Fibroblast of skin of abdomen (primary cell): ENCODE measurements at places on chromosomes 16 and 17.

DNA sequence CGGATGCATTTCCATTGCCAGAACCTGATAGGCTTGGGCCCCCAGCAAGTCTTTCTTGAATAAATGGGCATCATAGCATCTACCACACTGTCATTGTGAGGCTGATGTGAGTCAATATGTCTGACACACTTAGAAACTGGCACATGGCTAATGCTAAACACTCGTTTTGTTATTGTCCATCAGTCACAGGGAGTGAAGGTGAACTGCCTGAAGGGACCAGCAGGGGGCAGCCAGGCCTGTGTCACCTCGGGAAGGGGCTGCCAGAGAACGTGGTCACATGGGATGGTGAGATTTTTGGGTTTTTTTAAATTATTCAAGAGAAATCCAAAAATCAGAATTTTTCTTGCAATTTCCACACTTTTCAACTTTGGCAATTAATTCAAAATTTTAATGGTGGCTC is 831 bp upstream of the RCVRN start:
- no peak for DNase-seq

DNA sequence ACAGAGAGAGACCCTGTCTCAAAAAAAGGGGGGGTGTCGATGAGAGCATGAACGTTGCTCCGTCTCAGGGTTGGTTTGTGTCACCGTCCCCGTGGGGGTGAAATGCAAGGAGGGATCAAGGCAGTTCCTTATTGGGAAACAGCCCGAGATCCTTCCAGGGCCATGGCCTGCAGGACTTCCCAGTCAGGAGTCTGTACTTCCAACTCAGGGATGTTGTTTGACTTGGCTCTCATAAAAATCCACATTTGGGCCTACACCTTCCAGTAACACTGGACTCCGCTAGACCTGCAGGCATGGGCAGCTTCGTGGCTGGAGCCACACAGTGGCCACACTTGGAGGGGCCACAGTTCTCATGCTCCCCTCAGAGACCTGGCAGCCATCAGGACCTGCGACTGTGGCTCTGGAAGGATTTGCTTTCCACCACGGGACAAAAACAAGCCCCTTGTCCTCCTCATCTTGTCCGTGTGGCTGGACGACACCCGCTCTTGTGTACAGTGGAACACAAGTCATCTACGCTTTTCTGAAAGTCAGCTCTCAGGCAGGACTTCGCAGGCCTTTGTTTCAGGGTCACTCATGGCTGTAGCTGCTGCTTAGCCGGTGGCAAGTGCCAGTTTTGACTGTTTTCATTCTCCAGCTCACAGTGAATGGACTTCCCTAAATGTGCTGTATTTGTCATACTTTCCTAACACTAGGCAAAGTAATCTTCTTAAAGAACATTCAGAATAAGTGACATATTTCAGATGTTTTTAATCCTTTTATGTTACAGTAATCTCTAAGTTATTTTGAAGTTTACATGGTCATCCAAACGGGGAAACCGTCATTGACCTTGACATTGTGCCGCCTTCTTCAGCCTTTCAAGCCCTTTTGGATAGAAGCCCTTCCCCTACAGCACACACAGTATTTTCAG is 24.2 kb upstream of the IL17C start:
- DNase-seq, result no peak

DNA sequence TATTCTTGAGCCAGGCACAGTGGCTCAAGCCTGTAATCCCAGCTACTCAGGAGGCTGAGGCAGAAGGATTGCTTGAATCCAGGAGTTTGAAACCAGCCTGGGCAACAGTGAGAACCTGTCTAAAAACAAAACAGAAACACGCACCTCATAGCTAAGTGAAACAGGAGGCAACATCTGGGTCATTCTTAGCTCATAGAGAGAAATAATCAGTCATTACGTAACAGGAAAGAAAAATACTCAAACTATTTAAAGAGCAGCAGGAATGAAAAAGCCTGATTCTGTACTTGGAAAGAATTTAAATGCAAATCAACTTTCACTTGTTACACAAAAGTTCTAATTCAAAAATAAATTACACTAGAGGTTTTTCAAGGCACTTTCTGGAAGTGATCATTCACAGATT is 17.2 kb downstream of the CHCT1 start:
- peak; percentile 28 for DNase-seq

DNA sequence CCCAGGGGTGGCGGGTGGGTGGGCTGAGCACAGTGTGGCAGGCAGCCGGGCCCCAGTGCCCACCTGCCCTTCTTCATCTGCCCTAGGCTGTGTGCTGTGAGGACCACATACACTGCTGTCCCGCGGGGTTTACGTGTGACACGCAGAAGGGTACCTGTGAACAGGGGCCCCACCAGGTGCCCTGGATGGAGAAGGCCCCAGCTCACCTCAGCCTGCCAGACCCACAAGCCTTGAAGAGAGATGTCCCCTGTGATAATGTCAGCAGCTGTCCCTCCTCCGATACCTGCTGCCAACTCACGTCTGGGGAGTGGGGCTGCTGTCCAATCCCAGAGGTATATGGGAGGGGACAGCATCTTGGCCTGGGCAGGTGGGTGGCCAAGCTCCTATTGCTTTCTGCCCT is 6.4 kb downstream of the GRN start:
- no peak for DNase-seq

DNA sequence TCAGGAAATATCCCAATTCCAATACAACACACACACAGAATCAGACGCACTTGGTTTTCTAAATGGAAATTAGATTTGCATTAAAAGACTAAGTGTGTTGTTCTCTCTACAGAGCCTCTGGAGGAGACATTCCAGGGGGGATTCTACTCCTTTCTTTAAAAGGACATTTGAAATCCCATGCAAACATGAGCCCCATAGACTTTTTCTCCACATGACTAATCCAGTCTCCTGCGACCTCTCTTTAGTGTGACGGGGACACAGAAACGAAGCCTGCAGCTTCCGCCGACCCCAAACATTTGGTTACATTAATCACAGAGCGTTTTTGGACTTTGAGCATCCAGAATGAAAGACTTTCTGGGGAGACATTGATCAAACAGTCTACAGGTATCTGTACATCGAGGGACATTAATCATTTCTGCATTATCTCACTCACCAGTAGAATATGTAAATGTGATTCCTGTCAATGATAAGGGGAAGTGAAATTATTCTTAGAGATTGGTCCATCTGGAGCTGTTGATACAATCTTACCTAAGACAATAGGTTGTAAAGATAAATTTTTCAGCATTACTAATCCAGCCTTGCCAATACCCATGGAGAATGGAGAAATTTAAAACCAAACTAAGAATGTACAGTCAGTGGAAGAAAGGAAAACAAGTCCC is 103.4 kb upstream of the IRX3 start:
- no peak for DNase-seq

GRCh38 chr17:71084219-71084618 is 914.9 kb downstream of the KCNJ2 start:
- peak; percentile 2 for DNase-seq

GRCh38 chr17:71441098-71441497 is 679.7 kb upstream of the SOX9 start:
- peak; percentile 86 for DNase-seq

DNA sequence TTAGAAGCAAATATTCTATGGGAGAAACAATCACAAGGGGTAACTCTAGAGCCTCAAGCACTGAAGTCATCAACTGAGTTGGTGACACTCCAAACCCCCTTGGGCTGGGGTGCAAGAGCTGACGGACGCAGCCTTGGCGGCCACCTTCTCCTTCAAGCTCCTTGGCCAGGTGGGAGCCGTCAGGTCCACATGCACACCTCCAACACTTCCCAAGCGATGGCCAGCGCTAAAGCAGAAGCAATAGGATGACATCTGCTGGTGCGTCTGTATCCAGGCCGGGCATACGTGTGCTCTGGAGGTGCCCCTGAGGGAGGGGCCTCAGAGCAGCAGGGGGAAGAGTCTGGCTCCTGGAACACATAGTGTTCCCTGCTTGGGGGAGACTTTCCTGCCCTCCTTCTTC is 12.2 kb upstream of the FOXJ1 start:
- DNase-seq, result no peak

DNA sequence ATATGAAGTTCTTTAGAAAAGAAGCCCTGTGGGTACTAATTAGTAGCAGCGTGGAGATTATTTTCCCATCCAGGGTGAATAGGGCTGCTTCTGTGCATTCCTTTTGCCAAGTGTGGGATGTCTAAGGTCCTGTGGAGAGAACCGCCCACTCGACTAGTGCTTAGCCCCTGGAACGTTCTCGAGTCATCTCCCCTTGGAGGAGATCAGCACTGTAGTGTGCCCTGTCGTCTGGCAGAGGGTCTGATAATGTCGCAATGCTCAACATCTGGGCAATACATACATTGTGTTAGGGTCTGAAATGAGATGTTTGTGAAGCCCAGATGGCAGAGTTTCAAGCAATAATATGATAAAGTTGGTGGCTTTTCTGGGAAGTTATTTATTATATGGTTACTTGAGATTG is 64.8 kb downstream of the SPECC1 start:
- DNase-seq, result no peak

- DNase-seq, result no peak
Measured at GRCh38 chr17:36127911-36128310, 24.3 kb downstream of the CCL4 start.

DNA sequence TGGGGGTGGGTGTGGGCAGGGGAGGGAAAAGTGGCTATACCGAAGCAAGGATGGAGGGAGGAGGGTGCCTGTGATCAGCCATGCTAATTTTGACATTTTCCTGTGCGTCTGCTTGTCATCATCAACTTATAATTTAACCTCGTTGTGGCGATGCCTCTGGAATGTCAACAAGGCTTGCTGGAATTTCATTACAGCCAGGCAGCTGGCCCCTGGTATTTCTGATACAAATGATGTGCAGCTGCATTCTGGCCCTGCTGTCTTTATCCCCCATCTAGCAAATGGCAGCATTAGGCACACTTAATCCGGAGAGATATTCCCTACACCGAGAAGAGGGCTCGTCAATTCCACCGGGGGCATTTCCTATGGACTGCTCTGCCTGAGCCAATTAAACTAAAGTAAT is 278.3 kb upstream of the CCL2 start:
- DNase-seq, result no peak

DNA sequence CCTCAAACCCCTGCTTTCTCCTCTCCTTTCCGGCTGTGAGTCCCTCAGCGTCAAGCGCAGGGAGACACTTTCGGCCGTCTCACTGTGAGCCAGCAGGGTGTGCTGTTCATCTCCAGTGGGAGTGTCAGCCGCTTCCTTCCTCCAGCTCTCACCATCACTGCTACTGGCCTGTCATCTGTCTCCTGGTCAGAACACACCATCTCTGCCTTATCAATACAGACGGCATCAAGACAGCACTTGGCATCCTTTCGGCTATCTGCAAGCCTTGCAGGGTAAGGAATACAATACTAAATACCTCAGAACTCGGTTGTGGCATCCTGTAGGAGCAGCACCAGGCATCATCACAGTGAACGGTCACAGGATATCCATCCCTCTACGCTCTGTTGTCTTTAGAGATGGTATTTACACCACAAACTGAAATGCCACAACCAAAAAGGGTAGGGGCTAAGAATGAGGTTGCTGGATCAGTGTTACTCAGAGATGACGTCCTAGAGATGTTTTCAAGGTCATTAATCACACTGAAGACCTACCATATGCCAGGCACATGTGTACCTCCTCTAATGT is 20.7 kb upstream of the CMTM4 start:
- peak; percentile 79 for DNase-seq

GRCh38 chr17:17343160-17343735 is 40.1 kb downstream of the NT5M start:
- no peak for DNase-seq

GRCh38 chr17:74750327-74751069 is 2.1 kb downstream of the NHERF1 start:
- DNase-seq, result no peak

DNA sequence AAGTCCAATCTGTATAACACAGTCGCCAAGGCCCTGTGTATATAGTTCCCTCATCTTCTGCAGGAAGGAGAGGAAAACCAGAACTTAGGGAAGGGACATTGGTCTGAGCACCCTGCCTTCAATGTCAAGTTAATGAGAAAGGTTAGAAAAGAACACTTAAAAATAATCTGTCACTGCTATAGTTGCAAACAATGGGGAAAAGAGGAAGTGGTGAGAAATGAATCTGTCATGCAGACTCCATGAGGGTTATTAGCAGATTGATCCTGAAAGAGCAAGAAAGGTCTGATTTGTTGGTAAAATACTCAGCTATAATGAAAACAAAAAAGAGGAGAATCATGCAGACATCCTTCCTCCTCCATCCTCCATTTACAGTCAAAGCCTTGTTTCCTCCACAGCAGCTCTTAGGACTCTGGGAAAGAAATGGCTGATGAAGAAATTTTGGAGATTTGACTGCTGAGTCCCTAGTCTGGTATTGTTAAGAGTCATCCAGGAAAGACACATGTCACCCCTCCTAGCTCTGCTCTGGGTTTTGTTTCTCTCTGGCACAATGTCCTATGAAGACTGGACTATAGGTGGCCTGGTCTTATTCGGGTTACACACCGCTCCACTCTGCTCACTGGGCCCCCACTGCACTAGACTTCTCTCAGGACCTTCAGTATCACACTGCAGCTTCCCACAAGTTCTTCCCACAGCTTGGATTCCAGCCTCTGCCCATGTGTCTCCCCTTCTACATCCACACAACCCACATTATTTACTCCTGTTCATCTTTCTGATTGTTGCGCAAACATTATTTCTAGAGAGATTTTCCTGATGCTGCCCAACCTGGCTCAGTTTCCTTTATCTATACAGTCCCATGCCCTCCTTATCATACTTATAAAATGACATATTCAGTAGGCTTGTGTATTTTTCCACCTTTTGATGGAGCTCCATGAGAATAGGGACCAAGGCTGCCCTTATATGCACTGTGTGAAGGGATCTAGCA is 56.5 kb upstream of the XYLT1 start:
- no peak for DNase-seq

DNA sequence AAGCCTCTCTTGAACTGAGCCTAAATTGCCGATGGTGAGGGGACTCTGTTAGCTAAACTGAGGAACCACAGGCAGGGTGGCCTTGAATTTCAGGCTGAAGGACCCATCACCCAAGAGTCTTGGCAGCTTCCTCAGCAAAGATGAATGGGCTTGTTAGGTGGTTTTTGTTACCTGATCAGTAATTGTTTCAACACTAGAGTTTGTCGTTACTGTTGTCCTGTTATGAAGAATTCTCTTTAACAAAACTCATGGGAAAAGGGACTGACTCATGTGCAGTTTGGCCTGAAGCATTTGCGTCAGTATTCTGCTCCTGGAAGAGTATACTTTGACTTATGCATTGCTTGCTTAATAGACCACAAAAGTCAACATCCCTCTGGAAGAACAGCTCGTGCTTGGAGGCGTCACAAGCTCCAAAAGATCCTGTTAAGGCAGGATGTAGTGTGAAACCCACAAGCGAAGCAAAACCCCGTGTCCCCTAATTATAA is 206.0 kb downstream of the IRX3 start:
- DNase-seq, result peak; percentile 65

DNA sequence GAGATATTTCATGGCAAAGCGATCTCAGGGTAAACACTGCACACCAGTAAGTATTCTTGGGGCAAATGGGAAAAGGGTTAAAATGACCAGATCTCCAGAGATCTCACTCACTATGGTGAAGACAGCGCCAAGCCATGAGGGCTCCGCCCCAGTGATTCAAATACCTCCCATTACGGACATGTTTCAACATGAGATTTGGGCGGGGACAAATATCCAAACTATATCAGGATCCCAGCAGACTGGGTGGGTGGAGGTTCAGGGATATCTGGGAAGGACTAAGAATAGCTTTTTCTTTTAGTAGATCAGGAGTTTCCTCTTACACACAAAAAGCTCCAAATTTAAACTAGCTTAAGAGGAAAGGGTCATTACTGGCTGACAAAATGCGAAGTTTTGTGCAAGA is 181.7 kb downstream of the WWOX start:
- no peak for DNase-seq

- DNase-seq, result no peak
Measured at GRCh38 chr17:18157354-18157985, 26.2 kb upstream of the ALKBH5 start.
